Nucleus accumbens (tissue), 56 donors: ENCODE measurements at places on chromosomes 3 and 15.

GRCh38 chr15:63354821-63355650, 26.6 kb downstream of the CA12 start:
- no peak for DNase-seq

DNA sequence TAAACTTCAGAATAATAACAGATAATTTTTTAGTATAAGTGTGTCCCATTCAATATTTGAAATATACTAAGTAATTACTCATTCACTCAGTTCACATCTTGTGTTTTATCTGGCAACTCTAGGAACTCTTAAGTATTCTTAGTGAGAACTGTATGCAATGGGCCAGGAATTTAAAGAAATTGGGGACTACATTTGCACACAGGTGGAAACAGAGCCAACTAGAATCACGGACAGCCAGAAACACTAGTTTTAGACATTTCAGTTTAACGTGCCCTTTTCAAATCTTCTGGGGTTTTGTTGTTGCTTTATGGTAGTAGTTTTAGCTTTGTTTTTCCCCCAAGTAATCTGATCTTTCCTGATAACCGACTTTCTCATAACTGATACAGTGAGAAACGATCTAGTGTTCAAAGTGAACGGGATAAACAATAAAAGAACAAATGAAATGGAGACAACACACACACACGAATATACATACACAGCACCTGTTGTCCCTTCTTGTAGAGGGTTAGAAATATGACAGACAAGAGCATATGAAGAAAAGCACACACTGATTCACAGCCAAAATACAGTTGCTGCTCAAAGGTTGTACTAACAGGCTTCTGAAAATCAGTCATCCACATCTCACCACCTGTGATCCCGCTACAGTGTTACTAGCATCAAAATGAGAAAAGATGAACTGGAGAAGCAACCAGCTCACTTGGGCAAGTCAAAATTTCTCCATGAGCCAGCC, 167.0 kb downstream of the FMN1 start:
- DNase-seq: no peak

DNA sequence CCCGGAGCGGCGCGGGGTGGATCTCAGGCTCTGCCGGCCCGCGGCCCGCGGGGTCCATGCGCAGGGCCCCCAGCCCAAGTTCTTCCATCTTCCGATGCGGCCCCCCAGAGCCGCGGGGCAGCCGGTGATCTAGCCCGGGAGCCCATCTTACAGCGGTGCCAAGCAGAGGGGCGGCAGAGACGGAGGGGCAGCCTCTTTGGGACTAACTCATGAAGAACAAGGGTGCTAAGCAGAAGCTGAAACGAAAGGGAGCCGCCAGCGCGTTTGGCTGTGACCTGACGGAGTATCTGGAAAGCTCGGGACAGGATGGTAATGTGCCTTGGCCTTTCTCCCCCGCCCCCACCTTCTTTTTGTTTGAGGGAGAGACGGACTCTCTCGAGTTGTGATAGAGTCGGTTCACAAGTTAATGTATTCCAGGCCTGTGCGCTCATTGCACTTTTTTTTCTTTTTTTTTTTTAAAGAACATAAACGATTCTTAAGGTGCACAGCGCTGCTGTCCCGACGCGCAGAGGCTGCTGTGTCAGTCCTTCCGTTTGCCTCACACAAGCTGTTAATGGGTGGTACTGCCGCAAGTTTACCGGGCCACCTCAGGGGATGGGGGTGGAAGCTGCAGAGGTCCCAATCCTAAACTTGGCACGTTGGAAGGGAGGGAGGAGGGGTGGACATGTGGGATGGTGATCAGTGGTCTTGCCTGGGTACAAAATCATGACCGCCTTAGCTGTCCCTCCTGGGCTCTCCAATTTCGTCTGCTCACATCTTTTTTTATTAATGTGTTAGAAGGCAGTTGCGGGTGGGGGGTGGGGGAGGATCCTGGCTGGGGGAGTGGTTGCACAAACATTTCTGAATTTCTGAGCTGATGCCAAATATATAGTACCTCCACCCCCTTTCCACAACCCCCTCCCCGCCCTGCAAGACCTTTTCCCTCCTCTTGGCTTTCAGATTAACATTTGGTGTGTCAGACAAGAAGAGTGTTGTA, 801 bp downstream of the ARHGAP31 start:
- peak; percentile 39 for DNase-seq

DNA sequence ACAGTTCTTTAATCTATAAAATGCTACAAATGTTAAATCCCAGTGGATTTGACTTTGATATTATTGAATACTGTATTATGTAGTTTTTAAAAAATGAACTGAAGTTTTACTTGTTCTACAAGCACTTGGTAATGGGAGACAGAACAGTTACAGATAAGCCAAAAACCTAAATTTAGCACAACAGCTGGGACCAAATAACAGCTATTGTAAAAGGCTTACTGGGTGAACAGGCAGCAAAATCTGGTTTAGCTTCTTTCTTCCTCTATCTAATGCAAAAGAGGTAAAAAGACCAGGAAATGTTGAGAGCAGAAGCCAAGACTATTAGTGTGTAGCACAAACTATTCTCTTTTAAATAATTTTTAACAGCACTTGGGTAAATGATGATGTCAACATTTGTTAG, 1.6 kb upstream of the ATOSA start:
- no peak for DNase-seq

DNA sequence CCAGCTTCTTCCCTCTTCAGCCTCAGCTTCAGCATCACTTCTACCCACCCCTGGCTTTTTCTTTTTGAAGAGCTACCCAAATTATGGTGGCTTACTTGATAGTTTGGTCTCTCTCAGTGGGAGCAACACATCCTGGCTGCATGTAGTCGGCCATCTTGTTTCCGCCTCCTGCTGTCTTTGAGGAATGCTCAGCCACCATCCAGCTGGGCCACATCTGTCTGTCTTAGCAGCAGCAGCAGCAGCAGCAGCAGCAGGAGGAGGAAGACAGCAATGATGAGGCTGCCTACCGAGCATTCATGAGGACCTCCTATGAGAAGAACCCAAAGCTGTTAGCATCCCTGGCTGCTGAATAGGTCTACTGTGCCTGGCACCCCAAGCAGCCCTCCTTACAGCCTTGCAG, 19.7 kb downstream of the IL16 start:
- DNase-seq: no peak

GRCh38 chr3:166837535-166837934, 542.6 kb downstream of the ZBBX start:
- no peak for DNase-seq

- no peak for DNase-seq
These were observed 271.3 kb downstream of the PLOD2 start for GRCh38 chr3:145889730-145890129.

DNA sequence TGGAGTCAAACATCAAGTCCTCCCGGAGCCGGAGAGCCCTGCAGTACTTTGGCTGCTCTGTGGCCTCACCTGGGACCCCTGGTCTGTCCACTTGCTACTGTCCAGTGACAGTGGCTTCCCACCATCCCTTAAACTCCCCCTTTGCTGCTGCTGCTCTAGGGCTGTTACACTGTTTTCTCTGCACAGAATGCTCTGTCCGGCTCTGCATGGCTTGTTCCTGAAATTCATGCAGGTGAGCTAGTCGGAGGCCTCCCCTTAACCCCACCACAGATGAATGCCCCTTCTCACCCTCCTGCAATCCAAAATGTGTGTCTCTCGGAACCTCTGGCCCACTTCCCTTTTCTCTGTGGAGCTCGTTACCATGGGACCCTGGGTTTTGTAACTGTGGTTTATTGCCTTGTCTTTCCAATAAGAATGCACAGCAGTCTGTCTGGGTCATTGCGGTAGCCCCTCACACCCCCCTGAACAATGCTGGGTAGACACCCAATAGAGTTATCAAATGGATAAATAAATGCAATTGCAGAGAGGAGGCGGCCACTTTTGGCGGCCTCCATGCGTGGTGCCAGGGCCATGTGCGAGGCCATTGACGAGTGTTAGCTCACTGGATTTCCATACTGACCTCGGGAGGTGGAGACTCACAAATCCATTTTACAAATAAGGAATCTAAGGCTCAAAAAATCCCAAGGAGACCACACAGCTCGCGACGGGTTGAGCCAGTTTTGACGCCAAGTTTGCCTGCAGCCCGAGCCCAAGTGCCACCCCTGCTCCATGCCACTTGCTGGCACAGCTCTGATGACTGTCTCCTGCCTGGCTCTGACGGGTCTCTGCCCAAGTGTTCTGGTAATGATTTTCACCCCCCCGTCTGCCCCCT, 48.5 kb downstream of the RGMA start:
- no peak for DNase-seq

GRCh38 chr3:141728355-141728892, 9.7 kb upstream of the RNF7 start:
- DNase-seq: no peak

DNA sequence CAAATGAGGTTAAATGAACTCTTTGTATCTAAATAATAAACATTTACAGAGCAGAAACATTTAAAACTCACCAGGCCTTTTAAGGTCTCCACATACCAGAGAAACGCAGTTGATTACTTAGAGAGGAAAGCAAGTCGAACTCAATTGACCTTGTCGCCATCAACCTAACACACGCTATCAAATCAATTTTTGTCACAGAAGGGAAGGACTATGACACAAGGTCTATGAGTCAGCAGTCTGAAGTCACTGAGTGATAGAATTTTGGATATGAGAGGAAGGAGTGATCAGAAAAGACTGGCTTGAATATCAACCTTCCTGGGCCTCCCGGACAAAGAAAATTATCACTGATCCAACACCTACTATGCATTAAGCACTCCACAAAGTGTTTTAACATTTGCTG, 514.4 kb upstream of the ZNF385D start:
- no peak for DNase-seq

DNA sequence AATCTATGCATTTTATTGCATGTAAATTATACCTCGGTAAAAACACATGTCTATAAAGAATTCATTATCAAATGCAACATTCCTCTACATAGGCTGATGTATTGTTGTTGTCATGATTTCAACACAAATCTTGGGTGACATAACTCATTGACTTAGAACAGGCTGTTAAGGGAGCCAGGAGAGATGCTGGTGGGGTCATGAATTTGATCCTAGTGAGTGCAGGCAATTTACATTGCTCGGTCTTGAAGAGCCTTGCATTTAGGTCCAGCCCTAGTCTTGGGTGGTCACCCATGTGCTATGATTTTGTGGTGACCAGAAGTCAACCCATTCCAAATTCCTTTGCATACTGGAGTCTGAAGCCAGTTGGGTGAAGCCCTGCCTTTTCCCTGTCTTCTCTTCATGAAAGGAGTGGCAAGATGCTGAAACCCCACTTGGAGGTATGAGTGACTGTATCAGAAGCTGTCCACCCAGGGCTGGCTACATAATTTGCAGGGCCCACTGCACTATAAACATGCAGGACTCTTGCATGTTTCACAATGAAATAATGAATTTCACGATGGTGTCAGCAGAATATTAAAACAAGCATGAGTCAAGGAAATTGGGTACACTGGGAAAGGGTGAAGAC, 59.2 kb downstream of the RPLP1 start:
- DNase-seq: no peak

DNA sequence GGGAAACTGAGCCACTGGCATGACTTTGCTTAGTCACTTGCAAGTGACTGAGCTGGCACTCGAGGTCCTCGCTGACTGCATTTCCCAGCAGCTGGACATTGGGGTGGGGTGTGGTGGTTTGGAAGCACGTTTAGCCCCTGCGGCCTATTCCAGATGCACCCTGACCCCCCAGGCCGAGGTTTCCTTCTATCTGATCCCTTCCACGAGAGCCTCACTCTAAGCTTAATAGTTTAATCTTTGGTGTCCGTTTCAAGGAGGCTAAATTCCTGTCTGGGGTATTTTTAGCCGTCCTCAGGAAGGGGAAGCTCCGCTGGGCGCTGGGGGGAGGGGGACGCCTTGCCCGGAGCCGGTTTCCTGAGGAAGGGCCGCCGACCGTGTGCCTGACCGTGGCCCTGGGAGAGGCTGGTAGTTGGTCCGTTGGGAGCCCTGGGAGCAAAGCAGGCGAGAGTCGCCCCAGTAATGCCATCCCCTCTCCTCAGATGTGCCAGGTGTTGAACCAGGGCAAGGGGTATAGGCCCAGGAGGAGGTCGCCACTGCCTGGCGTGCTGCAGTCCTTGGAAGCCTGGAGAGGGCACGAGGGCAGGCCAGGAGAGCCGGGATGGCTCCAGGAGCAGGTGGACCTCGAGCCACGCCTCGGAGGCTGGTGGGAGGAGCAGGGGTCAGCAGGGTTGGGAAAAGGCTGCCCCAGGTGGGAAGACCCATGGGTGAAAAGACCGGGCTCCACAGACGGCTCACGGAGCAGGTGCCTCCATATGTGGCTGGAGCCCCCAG, 37.2 kb downstream of the IDH2 start:
- DNase-seq: no peak

- DNase-seq: no peak
These were observed 9.5 kb downstream of the LRRC49 start for GRCh38 chr15:70902107-70902506.

GRCh38 chr3:134374791-134375581, 739 bp upstream of the AMOTL2 start:
- DNase-seq: no peak

DNA sequence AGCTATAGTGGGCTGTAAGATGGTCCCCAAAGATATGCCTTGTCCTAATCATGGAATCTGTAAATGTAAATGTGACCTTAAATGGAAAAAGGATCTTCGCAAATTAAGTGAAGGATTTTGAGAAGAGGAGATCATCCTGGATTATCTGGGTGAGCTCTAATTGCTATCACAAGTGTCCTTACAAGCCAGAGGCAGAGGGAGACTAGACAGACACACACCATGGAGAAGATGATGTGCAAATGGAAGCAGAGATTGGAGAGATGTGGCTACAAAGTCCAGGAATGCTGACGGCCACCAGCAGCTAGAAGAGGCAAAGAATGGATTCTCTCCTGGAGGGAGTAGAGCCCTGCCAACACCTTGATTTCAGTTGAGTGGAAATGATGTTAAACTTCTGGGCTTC, 102.3 kb upstream of the PROK2 start:
- DNase-seq: no peak

DNA sequence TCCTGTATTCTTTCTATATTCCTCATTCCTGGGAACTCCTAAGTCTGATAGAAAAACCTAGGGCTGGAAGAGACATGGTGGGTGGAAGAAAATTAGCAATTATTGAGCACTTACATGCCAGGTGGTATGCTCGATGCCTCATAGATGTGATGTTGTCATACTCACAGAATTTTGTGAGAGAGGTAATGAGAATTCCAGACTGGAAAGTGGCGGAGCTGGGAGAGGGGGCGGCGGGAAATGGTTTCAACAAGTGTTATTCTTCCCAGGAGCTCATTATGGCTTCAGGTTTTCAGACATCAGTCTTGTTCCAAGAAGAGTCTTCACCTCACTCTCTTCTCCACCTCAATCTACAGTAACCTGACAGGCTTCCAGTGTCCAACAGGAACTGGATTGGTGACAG, 16.2 kb downstream of the TIMP4 start:
- no peak for DNase-seq

- DNase-seq: peak; percentile 51
These were observed 1.3 kb upstream of the TWF2 start for GRCh38 chr3:52240059-52240885.
